ENCODE measurements at places on chromosomes 16 and 17. TPM values are rescaled to one million over a fixed set of nuclear protein-coding genes. Genes with fewer than 3 reads are reported as not detected.

HBA2 gene
- 7,549 TPM for total RNA-seq

DNA sequence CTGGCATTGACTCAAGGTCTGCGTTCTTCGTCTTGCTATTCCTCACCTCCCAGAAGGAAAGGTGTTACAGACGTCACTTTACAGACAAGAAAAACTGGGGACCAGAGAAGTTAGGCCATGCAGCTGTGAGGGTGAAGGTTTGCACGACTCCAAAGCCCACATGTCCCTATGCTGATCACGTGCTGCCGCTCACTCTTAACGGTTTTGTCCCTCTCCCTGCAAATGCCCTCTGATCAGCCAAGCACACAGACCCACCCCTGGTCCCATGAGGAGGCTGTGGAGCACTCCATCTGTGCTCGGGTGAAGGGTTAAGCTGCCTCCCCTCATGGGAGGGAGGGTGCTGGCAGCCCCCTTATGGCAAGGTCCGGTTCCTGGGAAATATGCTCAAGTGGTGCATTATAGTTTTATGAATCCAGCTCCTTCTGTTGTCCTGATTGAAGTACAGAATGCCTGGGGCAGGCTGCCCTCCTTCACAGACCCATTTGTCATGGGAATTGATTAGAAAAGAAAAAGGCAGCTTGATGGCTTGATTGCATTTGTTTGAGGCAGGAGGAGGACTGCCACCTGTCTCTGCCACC lies 18.8 kb downstream of the CCDC182 start:
- no peak for DNase-seq

CAPNS2 gene
- total RNA-seq = 71.3 TPM

- no peak for DNase-seq
Observed at GRCh38 chr16:67019171-67019570, 9.8 kb upstream of the CBFB start.

- no peak for DNase-seq
Observed at GRCh38 chr16:27408602-27409031, 6.6 kb downstream of the IL21R start.

- no peak for DNase-seq
Observed at GRCh38 chr16:64974381-64974780, 147.5 kb downstream of the CDH11 start.

GRCh38 chr17:82408288-82408937 lies 9.7 kb upstream of the HEXD start:
- DNase-seq = no peak

DNA sequence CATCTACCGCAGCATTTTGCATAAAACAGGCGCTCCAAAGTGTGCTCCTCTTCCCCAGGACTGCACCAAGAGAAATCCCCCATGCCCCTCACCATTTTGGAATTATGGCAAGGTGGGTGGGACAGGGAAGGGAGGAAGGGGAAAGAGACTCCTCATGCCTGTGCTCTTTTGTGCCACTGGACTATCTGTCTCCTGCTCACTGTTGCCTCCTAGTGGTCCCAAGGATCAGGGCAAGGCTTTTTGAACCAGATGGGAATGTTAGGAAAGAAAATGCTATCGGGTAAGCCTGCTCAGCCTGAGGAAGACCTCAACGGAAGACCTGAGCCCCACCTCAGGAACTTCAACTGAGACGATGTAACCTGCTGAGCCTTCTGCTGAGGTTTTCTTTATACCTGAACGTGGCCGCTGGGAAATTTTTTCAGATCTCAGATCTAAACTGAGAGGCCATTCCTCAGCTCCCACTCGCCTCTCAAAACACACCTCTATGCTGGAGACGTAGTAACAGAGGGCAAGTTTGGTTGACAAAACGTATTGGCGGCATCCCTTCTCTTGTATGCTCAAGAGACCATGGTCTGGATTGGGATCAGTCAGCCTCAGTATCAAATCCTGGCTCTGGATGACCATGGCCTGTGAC lies 58.3 kb downstream of the SPACA3 start:
- DNase-seq = no peak

GRCh38 chr16:65038100-65038499 lies 83.8 kb downstream of the CDH11 start:
- DNase-seq = no peak
